ENCODE measurements at places on chromosomes 12 and 14. TPM values are rescaled to one million over a fixed set of nuclear protein-coding genes. Genes with fewer than 3 reads are reported as not detected.

DNA sequence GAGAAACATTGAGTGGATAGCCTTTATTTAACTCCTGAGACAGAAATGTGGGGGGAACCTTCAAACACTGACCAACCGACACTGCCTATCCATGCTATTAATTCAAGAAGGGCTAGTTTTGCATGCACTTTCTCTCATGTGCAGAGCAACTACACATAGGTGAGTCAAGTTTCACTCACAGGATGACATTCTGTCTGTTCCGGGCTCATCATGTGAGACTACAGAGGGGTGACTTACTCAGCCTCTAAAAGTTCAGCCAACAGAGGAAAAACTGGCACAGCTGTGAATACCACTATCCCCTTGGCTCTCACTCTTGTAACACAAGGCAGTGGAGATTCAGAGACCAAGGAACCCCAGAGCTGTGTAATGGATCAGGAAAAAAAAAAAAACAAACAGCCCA lies 13.3 kb downstream of the BEST3 start:
- no peak for DNase-seq

DNA sequence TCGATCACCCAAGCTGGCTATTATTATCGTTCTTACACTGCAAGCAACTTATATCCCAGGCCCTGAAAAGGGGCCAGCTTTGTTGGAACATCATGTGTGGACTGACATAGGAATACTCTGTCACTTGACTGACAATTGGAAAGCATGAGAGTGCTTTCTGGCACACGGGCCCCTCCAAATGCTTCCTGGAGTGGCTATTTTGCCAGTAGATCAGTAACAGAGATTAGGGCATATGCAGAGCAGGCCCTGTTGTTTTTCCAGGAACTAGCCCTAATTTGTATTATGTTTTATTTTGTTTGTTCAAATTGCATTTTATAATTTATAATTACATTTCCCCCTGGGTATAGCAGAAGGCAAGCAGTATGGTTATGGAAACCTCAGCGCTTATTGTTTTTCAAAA lies 170.1 kb upstream of the FRMD6 start:
- no peak for DNase-seq

- no peak for DNase-seq
These were observed 3.2 kb upstream of the TCP11L2 start for GRCh38 chr12:106299202-106299774.

- no peak for DNase-seq
These were observed 105.3 kb downstream of the TGFB3 start for GRCh38 chr14:75876530-75876929.

DNA sequence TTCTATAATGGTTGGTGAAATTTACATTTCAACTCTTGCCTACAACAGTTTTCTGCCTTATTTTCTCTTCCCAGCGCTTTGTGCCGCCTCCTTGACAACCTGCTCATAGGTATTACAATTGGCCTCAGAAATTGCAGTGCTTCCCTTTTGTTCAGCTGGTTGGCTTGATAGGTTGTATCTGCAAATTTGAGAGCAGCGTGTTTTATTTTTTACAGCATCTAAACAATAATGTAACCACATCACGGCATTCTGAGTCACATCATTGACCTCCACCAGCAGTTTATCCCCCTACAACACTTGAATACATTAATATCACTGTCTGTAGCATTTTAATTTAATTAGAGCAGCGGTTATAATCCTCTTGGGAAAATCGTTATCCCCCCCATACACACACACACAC lies 99.4 kb downstream of the ETV6 start:
- no peak for DNase-seq

DNA sequence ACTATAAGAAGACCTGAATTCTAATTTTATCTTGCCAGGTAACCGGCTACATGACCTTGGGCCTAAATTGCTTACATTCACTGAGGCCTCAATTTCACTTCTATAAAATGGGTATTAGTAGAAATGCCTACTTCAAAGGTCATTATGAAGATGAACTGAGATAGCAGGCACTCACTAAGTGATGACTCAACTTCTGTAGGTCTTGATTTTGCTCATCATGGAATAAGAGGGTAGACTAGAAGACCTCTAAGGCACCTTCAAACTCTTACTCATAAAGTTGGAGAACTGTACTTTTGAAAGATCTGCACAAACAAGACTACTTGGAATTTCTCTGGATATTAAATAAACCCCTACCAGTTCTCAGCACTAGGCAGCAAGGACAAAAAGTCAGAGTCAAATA lies 39.3 kb upstream of the FRMD6 start:
- DNase-seq, result no peak

- DNase-seq, result no peak
These were observed 186.2 kb downstream of the SNAPC1 start for GRCh38 chr14:61948376-61948775.

Gene OTUB2
- not detected for total RNA-seq

Gene RNASE7
- not detected for total RNA-seq

Gene SLCO1B1
- not detected for total RNA-seq

Gene ACOT4
- total RNA-seq, result 1.1 TPM

Gene COQ6
- 44.4 TPM for total RNA-seq

All from CD8-positive, alpha-beta T cell (primary cell).